ENCODE measurements at places on chromosomes 13 and 19. TPM values are rescaled to one million over a fixed set of nuclear protein-coding genes. Genes with fewer than 3 reads are reported as not detected.

DNA sequence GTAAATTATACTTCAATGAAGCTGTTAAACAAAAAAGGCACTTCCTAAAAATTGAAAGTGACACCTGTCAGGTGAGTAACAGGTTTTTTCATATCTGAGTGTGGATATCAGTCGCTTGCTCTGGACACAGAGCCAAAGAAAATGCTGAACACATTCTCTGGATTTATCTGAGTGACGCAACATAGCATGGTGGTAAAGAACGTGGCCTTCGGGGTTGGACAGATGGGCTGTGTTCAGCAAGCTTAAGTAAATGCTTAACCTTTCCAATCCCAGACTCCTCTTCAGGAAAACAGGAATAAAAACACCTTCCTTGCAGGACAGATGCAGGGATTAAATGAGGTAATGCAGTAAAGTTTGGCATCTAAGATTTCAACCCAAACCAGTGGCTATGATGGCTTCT is 132.0 kb downstream of the FOXO1 start:
- no peak for DNase-seq

DNA sequence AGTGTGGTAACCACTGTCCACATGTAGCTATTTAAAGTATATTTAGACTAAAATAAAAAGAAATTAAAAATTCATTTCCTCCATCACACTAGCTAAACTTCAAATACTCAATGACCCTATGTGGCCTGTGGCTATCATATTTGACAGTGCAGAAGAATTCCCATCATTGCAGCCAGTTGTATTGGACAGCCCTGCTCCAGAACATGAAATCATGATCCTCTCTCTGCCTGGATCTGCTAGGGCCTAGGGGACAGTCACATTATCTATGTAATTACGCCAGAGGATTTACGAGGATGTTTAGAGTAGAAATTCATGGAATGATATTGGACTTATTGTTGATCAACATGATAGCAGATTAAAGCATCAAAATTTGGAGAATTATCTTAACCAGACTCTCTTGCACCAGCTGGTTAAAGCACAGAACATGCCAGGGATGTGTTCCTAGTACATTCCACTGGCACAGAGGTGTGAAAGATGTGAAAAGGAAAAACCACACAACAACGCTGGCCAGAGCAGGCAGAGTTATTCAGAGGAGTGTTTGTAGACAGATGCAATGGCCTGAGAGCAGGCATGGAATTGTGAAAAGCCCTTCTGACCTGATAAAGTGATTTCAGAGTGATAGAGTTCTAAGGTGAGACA is 108.9 kb upstream of the STARD13 start:
- DNase-seq, result no peak

The ADM5 gene
- total RNA-seq, result 3.2 TPM

The KLK6 gene
- total RNA-seq, result not detected

The MEDAG gene
- total RNA-seq, result not detected

All from NCI-H460 (cell line).